Epithelial cell of proximal tubule (primary cell): ENCODE measurements at places on chromosomes 4 and X. TPM values are rescaled to one million over a fixed set of nuclear protein-coding genes. Genes with fewer than 3 reads are reported as not detected.

- DNase-seq = no peak
Measured at GRCh38 chr4:11250510-11250909, 178.2 kb downstream of the HS3ST1 start.

- DNase-seq = no peak
Measured at GRCh38 chr4:71275004-71275403, 63.8 kb upstream of the SLC4A4 start.

DNA sequence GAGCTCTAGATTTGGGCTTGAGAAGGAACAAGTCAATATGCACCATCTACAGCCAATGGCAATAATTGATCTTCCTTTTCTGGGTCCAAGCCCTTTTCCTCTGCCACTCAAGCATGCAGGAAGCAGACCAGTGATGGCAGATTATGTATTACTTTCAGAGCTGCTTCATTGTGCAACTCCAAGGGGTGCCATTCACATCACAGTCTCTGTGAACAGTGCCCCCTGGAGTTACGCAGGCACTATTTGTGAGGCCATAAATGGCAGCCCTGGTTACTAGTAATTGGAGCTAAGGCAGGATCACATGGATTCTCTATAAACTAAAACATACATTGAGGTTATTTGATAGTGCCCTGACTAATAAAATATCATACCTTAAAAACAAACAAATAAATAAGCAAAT is 313.4 kb upstream of the SLC7A11 start:
- DNase-seq = no peak

The CENPVL2 gene
- 0.07 TPM in 1 of 2 replicates, not detected in the other for total RNA-seq
